Type B pancreatic cell (in vitro differentiated cells): ENCODE measurements at places on chromosomes 13 and 19. TPM values are rescaled to one million over a fixed set of nuclear protein-coding genes. Genes with fewer than 3 reads are reported as not detected.

GRCh38 chr19:38194061-38194701 is 29.8 kb downstream of the DPF1 start:
- no peak for DNase-seq
- no peaks in the 10 kb centered on the region for H3K27me3 ChIP-seq
- H3K4me3 ChIP-seq, result no peak overlapping the region
- H3K4me1 ChIP-seq, result no peaks in the 10 kb centered on the region

GRCh38 chr13:76886292-76887075 is at the start of gene KCTD12:
Gene KCTD12, minus strand, starts transcription at chr13:76886405. Its CDS starts 257 bp downstream, at chr13:76886148.
- peaks cover 18% of the 10 kb centered on the region for H3K4me1 ChIP-seq
- DNase-seq, result peak; percentile 89
- H3K27me3 ChIP-seq, result peaks cover 55% of the 10 kb centered on the region
- peak within 1 kb of the TSS; percentile 81 for H3K27ac ChIP-seq
- H3K36me3 ChIP-seq, result peaks cover 14% of the 10 kb centered on the region

GRCh38 chr19:39746836-39747529 is 9.2 kb upstream of the CLC start:
- H3K4me3 ChIP-seq, result no peak overlapping the region
- no peaks in the 10 kb centered on the region for H3K4me1 ChIP-seq

DNA sequence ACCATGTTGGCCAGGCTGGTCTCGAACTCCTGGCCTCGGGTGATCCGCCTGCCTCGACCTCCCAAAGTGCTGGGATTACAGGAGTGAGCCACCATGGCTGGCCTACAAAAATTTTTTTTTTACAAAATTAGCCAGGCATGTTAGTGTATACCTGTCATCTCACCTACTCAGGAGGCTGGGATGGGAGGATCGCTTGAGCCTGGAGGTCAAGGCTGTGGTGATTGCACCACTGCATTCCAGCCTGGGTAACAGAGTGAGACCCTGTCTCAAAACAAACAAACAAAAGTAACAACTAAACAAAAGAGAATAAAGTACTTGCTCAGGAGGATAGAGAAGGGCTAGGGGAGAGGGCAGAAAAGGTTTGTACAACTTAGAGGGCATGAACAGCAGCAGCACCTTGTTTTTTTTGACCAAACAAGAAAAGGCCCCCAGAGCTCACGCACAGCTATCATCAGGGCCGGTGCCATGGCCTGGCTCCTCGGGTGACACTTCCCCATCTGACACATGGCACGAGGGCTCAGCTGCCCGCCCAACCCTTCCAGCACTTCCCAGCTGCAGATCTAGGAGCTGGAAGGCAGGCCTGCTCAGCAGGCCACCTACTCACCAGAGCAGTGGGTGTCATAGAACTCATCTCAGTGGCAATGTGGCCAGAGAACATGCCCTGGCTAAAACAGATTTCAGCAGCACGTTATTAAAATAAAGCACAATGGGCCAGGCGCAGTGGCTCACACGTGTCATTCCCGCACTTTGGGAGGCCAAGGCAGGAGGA is 8.6 kb upstream of the SLC7A9 start:
- no peak overlapping the region for H3K27ac ChIP-seq
- no peaks in the 10 kb centered on the region for H3K4me1 ChIP-seq
- peaks cover 6% of the 10 kb centered on the region for H3K36me3 ChIP-seq
- no peak overlapping the region for H3K4me3 ChIP-seq

DNA sequence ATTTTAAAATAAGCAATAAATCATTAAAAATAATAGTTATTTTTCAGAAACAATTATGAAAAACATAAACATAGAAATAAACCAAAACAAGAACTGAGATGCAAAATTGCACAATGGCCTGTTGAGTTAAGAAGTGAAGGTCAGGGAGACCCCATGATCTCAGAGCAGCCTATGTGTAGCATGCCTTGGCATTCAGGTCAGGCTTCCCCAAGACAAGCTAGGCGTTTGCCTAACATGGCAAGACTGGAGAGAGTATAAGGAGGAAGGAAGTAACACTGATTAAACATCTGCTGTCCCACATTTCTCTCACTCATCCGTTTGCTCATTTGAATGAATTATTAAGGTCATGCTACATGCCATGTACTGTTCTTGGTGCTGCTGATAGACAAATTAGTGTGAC is 291.8 kb downstream of the TSHZ3 start:
- peaks cover 9% of the 10 kb centered on the region for H3K27me3 ChIP-seq
- H3K4me1 ChIP-seq, result peaks cover 4% of the 10 kb centered on the region

DNA sequence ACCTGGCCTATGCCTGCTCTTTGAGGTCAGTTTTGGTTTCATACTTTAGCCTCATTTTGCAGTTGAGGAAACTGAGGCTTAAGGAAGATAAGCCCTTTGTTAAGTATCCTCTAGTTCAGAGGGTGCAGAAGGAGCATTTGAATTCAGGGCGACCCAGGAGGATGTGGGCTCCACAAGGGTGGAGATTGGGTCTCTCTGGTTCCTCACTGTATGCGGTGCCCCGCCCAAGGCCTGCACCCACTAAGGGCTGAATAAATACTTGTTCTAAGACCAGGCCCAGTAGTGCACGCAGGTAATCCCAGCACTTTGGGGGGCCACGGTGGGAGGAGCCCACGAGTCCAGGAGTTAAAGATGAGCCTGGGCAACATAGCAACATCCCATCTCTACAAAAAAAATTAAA is 768 bp upstream of the SLC44A2 start:
- H3K4me3 ChIP-seq, result peak overlapping the region; percentile 86
- DNase-seq, result no peak
- H3K27ac ChIP-seq, result peak overlapping the region; percentile 87
- H3K36me3 ChIP-seq, result peaks cover 15% of the 10 kb centered on the region

DNA sequence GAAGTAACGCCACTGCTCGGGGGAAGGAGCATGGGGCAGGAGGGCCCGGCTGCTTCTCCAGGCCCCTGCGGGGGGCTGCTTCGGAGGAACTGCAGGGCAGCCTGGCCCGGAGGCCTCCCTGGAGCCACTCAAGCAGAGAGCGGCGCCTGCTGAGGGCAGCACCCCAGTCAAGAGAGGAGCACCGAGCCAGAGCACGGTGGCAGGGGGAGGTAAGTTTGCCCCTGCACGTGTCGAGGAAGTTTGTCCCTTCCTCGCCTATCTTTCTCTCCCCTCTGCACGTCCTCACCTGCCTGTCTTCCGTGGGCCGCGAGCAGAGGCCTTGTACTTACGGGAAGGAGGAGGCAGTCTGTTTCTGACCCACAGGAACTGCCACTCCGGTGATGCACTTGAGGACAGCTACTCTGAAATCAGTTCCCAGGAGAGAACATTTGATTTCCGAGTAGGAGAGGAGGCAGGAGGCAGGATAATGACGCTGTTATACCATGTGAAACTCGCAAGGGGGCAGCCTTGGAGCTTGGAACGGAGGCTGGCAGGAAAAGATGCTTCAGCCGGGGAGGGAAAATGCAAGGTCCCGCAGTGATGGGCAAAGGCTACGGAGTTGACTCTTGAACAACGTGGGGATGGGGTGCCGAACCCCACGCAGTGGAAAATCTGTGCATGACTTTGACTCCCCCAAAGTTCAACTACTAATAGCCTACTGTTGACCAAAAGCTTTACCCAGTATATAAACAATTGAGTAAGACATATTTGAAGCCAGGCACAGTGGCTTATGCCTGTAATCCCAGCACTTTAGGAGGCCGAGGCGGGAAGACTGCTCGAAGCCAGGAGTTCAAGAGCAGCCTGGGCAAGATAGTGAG is 5.0 kb downstream of the FFAR1 start:
- H3K4me3 ChIP-seq, result peak overlapping the region; percentile 67
- peaks cover 8% of the 10 kb centered on the region for H3K27me3 ChIP-seq
- H3K4me1 ChIP-seq, result peaks cover 10% of the 10 kb centered on the region
- peak overlapping the region; percentile 82 for H3K27ac ChIP-seq
- no peaks in the 10 kb centered on the region for H3K36me3 ChIP-seq
- peak; percentile 71 for DNase-seq

DNA sequence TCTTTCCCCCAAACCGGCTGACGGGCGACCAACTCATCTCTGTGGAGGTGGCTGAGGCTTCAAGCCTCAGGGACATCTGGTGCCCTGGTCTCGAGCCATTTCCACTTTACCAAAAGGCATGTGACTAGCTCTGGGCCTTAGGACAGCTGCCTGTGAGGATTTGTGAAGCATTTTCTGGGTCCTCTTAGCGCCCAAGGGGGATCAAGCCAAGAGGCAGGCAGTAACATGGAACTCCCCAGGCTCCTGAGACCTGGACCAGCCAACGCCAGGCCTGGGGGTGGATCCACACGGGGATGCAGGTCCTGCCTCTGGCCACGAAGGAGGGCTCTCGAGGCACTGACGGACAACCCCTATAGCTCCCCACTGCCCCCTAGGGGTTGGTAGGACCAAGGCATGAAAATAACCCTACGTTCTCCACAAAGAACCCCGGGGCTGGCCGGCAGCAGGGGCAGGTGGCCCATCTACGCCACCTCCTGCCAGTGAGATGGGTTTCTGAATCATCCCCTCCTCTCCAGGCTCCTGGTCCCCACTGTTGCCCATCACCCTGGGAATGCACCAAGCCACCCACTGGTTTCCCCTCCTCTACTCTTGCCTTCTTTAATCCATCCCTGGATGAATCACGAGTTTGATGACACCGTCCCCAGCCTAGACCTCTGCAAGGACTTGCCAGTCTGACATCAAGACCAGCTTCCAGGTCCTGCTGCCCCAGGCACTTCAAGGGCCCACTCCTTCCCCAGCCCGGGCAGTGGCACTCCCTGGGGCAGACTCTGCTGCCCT is 7.0 kb upstream of the MYDGF start:
- no peaks in the 10 kb centered on the region for H3K4me1 ChIP-seq
- DNase-seq, result no peak
- no peak overlapping the region for H3K27ac ChIP-seq
- H3K27me3 ChIP-seq, result no peaks in the 10 kb centered on the region

- H3K4me3 ChIP-seq, result no peak overlapping the region
- peaks cover 16% of the 10 kb centered on the region for H3K4me1 ChIP-seq
- no peak overlapping the region for H3K27ac ChIP-seq
- no peaks in the 10 kb centered on the region for H3K27me3 ChIP-seq
Measured at GRCh38 chr13:23718996-23719395, 148.8 kb downstream of the TNFRSF19 start.

- H3K4me1 ChIP-seq, result peaks cover 8% of the 10 kb centered on the region
- no peaks in the 10 kb centered on the region for H3K36me3 ChIP-seq
- H3K27me3 ChIP-seq, result no peaks in the 10 kb centered on the region
- H3K27ac ChIP-seq, result peak overlapping the region; percentile 66
- H3K4me3 ChIP-seq, result peak overlapping the region; percentile 92
Measured at GRCh38 chr19:3186891-3187661, 1.3 kb downstream of the NCLN start.

DNA sequence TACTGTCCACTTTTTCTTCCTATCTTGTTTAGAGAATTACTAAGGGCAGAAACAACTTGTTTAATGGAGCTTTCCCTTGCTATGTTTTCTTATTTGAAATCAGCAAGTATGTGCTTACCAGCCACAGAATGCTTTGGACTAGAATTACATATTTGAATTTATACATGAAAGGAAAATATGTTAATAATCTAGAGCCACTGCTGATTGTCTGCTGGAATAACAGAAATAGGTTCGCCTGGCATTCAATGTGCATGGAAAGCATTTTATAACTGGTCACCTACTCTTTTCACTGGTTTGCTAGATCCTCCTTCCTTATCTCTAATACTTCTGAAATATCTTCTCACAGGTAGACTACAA is 8.0 kb downstream of the EFNB2 start:
- H3K36me3 ChIP-seq, result peaks cover 9% of the 10 kb centered on the region
- peak overlapping the region; percentile 46 for H3K4me3 ChIP-seq
- H3K27ac ChIP-seq, result peak overlapping the region; percentile 65
- H3K4me1 ChIP-seq, result peaks cover 84% of the 10 kb centered on the region

GRCh38 chr19:2413629-2414028 is 13.8 kb downstream of the TIMM13 start:
- H3K4me3 ChIP-seq, result no peak overlapping the region
- no peak overlapping the region for H3K27ac ChIP-seq
- H3K36me3 ChIP-seq, result peaks cover 4% of the 10 kb centered on the region
- no peaks in the 10 kb centered on the region for H3K4me1 ChIP-seq
- peaks cover 9% of the 10 kb centered on the region for H3K27me3 ChIP-seq

DNA sequence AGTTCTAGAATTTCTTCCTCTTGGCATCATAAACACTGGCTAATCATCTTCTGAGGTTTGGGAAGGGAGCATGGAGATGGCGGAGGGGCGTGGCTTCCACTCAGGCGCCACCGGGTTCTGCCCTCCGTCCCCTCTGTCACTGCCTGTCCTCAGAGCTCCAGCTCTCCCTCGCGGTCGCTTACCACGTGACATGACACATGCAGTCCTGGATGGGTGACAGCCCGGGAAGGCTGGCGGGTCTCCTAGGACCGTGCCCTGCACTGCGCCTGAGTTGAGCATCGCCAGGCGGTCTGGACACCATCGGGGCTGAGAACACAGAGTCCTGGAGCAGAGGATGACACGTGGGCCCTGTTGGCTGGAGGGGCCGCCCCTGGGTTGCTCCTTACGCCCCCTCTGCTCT is 123.3 kb downstream of the RAB20 start:
- H3K36me3 ChIP-seq, result peaks cover 31% of the 10 kb centered on the region
- H3K4me1 ChIP-seq, result peaks cover 8% of the 10 kb centered on the region
- DNase-seq, result no peak
- H3K27me3 ChIP-seq, result no peaks in the 10 kb centered on the region

DNA sequence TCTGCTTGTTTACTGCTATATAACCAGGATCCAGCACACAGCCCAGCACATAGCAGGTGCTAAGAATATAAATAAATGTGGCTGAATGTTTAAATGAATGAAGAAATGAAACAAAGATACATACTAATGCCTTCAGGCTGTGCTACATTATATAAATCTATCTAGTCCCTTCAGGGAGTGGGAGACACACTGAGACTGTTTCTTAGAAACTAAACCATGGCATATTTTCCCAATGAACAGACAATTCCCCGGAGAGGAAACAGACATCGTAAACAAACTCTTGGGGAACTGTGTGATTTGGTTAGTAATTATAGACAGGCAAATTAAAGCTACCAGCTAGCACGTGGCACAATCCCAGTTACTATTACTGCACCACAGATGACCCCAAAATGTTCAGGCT is 9.7 kb upstream of the FEM1A start:
- no peak for DNase-seq
- H3K36me3 ChIP-seq, result no peaks in the 10 kb centered on the region
- no peak overlapping the region for H3K27ac ChIP-seq
- peaks cover 18% of the 10 kb centered on the region for H3K27me3 ChIP-seq

DNA sequence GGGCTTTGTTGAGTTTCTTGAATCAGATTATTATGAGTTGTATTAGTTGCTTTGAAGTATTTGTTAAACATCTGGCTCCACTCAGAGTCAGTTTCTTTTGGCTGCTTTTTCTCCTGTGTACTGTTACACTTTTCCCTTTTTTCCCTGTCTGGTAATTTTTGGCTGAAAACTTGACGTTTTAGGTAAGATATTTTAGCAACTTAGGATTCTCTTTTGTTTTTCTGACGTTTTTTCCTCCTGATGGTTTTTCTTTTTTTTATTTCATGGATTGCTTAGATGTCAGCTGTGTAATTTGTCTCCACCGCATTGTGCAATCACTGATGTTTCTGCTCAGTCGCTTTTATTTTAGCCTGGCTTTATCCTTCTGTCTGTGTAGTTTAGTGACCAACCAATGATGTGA is 20.7 kb downstream of the RFC3 start:
- peaks cover 37% of the 10 kb centered on the region for H3K36me3 ChIP-seq
- peaks cover 5% of the 10 kb centered on the region for H3K4me1 ChIP-seq
- H3K27me3 ChIP-seq, result no peaks in the 10 kb centered on the region
- DNase-seq, result no peak

The ATP4B gene
- total RNA-seq, result 2.0 and 26.7 TPM in 2 replicates

The MICU2 gene
- 31.5 and 35.7 TPM in 2 replicates for total RNA-seq

The BORCS8 gene
- 28.8 and 29.1 TPM in 2 replicates for total RNA-seq

The C5AR1 gene
- total RNA-seq, result 0.93 and 1.0 TPM in 2 replicates

The HIF3A gene
- total RNA-seq, result 46.1 and 62.4 TPM in 2 replicates

The TUBA3C gene
- not detected in 2 replicates for total RNA-seq

The S1PR5 gene
- 0.21 and 1.1 TPM in 2 replicates for total RNA-seq
